Stimulated activated CD8-positive, alpha-beta memory T cell treated with anti-CD3 and anti-CD28 coated beads, Interleukin-2, amount 100 ng/mL, for 48 hours (primary cell): ENCODE measurements at places on chromosomes 12 and 14.

GRCh38 chr14:24179961-24180796 is 8.3 kb downstream of the REC8 start:
- no peak for DNase-seq

- no peak for DNase-seq
These were observed 103.8 kb downstream of the SLC16A7 start for GRCh38 chr12:59699421-59700152.

DNA sequence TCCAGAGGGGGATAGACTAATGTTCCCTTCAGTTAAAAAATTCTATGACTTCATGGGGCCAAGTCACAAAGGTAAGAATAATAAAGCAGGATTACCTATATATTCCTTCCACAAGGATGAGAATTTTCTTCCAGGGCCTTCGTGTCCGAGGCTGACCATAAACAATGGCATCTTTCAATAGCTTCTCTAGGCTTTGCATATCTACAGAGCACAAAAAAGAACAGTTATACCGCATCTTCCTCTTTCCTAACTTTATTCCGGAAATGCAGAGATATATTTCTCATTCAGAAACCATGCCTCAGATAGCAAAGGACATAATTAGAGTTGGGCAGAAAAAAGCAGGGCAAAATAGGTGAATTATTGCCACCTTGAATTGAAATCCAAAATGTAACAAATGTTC is 58.3 kb upstream of the ISM2 start:
- no peak for DNase-seq

DNA sequence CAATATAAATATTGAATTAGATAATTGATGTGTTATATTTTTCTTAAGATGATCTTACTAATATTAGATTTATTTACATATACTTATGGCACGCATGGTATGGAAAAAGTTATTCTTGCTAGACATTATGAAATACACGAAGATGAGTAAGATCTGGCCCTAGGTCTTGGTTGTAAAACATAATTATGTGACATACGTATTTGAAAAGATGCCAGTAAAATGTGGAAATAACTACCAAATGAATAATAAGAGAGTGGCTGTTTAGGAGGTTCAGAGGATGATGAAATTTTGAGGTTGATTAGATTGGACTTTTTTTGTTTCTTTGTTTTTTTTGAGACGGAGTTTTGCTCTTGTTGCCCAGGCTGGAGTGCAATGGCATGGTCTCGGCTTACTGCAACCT is 41.3 kb downstream of the FANCM start:
- no peak for DNase-seq

DNA sequence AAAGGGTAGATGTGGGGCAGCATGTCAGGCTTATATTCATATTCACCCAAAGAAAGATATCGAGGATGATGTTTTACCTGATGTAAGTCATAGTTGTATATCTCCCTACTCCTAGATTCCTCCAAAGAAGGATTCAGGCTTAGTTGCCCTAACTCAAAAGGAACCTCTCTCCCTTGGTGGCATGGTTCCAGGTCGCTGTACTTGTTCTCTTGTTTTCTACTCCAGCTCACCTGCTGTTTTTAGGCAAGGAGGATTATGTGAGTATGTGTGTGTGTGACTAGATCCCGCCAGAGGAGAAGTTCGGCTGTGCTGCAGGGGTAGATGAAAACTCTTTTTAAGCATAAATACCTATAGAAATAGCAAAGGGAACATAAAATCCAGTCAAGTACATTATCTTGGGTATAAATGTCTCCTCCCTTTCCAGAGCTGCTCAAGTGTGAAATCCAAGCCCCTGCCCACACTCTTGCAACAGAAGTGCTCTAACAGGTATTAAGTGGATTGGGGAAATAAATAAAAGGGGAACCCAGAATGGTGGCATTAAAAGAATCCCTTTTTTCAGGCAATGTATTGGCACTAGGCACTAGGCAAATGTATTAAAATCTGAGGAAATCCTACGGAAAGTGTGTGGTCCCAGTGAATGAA is 375.7 kb downstream of the ZFP36L1 start:
- DNase-seq, result no peak

DNA sequence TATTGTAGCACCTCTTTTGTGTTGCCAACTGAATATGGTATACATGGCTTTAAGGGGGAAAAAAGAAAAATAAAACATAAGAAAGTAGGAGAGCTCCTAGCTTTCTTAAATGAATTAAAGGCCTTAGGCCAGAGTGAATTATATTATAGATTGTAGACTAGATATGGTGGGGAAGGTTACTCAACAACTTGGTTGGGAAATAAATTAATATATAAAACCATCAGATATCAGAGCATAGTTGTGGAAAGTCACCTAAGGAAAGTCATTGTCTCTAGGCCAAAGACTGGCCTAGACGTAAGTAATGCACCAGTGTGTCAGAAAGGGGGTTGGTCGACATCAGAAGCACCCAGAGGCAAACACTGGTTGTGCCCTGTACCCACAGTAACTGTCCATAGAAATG is 391.8 kb downstream of the RAD51B start:
- DNase-seq, result no peak

- DNase-seq, result no peak
These were observed 7.0 kb upstream of the ACSS3 start for GRCh38 chr12:81070846-81071245.

DNA sequence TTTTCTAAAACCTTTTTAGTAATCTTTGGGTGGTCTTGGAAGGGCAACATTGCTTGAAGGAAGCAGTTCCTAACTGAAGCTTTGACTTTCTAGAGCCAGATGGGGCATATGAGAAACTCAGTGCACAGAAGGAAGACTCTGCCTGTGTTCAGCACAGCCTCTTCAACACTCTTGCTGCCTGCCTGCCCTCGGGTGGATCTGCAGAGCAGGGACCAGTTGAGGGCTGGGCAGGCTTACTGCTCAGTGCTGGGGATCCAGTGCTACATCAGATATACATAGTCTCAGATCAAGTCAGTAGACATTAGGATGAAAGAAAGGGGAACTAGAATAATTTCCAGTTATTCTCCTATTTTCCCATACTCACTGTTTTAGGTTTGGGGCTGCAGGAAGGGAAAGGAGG is 29.5 kb upstream of the TMX1 start:
- no peak for DNase-seq

GRCh38 chr14:69012256-69012953 is 33.3 kb upstream of the ACTN1 start:
- DNase-seq, result no peak

DNA sequence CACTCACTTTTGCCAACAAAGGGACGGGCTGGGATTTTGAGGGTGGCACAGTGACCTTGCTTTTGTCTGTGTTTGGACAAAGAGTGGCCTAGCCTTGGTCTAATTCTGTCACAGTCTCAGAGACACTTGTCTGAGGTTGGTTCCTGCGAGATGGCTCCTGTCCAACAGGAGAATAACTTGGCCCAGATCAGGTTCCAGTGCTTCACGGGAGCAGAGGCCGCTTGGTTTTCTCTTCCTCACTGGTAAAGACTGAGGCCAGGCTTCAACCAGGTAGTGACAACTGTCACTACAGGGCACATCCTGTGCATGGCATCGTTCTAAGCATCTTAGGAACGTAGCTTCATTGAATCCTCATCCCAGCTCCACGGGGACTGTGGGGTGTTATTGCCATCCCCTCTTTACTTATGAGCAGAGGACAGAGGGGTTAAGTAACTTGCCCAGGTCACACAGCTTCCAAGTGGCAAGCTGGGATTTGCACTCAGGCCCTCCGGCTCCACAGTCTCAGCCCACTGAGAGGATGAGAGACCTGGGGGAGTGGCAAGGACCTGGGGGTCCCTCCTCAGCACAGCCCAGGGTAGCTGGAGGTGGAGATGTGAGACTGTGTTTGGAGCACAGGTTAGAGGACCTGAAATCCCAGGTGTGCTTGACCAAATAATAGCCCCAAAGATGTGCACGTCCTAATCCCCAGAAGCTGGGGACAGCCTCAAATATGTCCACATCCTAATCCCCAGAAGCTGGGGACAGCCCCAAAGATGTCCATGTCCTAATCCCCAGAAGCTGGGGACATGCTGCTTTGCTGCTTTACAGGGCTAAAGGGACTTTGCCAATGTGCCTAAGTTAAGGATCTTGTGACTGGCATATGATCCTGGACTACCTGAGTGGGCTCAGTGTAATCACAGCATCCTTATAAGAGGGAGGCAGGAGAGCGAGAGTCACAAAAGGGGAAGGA is 179.2 kb upstream of the RTL1 start:
- DNase-seq, result no peak

DNA sequence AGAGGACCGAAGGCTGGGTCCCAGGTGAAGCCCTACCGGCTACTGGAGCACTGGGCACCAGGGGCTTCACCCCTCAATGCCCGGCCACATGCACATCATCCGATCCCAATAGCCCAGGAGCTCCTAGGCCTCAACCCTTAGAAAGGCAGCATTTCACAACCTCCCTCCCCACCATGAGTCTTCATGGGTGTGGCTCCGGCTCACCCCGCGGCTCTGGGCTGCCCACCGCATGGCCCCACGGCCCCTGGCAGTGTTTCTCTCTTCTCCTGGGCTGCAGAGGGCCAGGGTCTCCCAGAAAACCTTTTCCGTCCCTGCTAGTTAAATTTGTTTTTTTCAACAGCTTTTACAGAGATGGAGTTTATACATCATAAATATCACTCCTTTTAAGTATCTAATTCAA is 28.6 kb upstream of the DLK1 start:
- DNase-seq, result no peak

- DNase-seq, result no peak
These were observed 27.3 kb downstream of the PPFIBP1 start for GRCh38 chr12:27551172-27551840.

DNA sequence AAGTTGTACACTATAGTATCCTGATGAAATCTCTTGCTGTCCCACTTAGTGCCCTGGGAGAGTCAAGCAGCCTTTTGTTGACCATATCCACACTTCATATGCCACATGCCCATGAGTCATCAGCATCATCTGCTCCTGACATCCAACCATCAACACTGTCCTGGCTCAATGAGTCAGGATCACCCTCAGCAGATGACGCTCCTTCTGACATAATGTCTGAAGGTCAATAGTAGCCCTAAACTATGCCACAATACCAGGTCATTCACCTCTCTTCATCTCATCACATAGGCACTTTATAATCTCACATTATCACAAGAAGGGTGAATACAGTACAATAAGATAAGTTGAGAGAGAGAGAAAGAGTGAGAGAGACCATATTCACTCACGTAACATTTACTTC is 369.0 kb upstream of the FAR2 start:
- no peak for DNase-seq

- DNase-seq, result no peak
These were observed 51.6 kb downstream of the MVK start for GRCh38 chr12:109625131-109625559.

GRCh38 chr12:12018454-12018853 is 52.3 kb upstream of the BCL2L14 start:
- DNase-seq, result no peak

GRCh38 chr14:96090441-96091148 is 51.4 kb downstream of the C14orf132 start:
- DNase-seq, result no peak

- no peak for DNase-seq
These were observed 193.1 kb upstream of the FSCB start for GRCh38 chr14:44700184-44700583.

DNA sequence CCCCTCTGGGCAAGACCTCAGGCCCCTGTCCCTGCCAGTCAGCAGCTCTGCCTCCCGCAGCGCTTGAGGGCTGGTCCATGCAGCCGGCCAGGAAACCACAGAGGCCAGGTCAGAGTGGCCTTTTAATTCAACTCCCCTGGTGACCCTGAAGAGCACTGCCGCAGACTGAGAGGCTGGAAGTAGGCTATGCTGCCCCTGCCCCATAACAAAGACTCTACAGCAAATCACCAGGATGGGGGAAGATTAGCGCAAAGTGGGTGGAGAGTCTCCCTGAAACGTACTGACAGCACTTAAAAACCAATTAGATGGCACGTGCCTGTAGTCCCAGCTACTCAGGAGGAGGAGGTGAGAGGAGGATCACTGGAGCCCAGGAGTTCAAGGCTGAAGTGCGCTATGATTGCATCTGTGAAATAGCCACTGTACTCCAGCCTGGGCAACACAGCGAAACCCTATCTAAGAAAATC is 70.5 kb downstream of the ITPK1 start:
- no peak for DNase-seq

DNA sequence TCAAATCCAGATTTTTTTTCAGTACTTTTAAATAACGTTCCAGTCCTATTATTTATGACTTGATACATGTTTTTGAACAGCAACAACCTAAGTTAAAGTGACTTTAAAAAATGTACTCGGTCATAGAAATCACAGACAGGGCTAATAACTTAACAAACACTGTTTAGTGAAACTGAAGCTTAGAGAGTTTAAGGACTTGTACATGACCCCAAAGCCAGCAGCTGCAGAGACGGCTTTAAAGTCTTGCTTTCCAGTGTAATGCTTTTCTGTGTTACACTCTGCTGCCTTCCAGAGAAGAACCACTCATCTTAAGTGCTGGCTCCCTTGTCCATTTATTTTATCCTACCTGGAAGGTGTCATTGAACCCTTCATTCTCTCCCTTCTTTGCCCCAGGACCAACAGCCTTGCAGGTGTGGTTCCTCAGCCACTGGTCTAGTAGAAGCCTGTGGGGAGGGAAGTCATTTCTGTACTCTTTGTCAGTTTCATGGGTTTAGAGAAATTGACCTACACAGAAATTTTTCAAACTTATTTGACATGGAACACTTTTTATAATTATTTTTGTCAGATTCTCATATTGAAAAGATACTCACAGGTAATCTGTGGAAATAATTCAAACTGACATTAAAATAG is 60.9 kb downstream of the NAV3 start:
- no peak for DNase-seq

- DNase-seq, result no peak
These were observed 881.8 kb downstream of the FSCB start for GRCh38 chr14:43625294-43625693.

- no peak for DNase-seq
These were observed 86.6 kb downstream of the TMTC3 start for GRCh38 chr12:88228720-88229119.

- no peak for DNase-seq
These were observed 119.3 kb downstream of the HMGA2 start for GRCh38 chr12:65943388-65944137.

GRCh38 chr14:101026341-101026740 is 122.8 kb upstream of the RTL1 start:
- DNase-seq, result no peak

DNA sequence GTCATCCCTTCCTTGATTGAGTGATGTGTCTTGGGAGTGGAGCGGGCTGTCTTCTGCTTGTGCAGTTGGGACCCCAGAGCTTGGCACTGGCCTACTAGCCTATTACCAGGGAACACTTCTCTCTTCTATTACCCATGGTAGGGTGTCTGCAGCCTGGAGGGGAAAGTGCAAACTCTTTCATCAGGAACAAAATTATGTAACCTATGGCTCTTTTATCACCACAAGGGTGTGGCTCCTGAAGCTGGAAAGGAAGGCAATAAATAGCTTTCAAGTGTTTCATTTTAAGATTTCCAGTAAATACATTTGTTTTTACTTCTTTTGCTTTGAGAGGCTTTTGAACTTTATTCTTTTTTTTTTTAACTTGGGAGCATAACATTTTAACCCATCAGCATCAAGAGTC is 349.7 kb upstream of the FAR2 start:
- no peak for DNase-seq
